CD4-positive, alpha-beta T cell treated with Interleukin-4 for 4 hours (primary cell): ENCODE measurements at places on chromosomes 3 and 15.

GRCh38 chr3:137024348-137024747 is 66.6 kb downstream of the IL20RB start:
- no peak for DNase-seq

GRCh38 chr15:77400258-77400657 is 19.6 kb downstream of the PEAK1 start:
- no peak for DNase-seq

- DNase-seq: no peak
These were observed 8.3 kb downstream of the ARL13B start for GRCh38 chr3:93988283-93988682.

DNA sequence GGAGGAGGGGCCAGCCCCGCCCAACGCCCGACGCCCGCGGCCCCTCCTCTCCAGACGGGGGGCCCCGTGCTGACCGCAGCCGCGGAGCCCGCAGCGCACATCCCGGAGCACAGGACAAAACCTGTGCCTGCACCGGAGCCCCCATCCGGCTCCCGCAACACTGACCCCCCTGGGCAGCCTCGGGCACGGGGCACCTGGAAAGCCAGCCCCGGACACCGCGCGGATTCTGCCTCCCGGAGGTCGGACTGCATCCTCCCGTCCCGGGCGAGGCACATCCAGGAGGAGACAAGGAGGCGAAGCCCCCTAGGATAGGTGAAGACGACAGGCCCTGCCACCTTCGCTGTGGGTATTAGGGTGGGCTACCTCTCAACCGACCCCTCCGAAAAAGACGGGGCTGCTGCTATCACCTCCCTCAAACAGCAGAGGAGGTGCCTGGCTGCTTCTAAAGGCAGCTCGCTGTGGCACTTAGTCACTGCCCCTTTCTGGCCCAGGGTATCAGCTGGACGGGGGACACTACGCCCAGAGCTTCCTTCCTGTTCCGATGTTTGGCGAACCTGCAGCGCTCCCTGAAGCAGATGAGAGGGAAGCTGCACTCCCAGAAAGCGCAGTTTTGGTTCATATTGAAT is 10.6 kb downstream of the XXYLT1 start:
- peak; percentile 41 for DNase-seq

DNA sequence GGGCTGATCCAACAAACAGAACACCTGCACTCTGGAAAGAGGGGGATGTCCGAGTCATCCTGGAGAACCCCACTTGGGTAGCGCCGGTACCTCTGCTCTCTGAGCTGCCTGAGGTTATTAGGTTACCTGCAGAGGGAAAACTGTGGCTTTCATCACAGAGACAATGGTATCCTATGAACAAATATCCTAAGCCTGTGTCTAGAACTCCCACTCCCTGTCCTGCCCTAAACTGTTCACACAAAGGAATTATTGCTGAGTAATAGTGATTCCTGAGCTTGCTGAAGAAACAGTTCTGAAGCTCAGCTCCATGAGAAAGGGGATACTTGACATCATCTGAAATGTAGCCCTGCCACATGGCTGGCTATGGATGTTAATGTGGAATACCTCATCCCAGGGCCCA is 31.9 kb upstream of the WNT5A start:
- DNase-seq: no peak

DNA sequence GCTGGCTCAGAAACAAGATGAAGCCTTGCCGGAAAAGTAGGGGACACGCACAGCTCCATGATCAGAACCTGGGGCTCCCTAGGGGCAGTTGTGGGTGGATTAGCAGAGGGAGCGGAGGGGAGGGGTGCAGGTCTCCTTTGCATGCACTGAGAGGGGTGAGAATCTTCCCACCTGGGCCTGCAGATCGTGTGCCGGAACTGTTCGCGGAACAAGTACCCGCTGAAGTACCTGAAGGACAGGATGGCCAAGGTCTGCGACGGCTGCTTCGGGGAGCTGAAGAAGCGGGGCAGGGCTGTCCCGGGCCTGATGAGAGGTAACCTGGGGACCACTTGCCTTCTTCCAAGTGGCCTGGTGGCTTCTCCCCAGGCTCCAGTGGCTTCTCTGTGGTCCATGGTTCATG is 24.5 kb upstream of the NR2C2 start:
- no peak for DNase-seq

GRCh38 chr3:179961703-179962078 is 75.0 kb downstream of the PEX5L start:
- no peak for DNase-seq

DNA sequence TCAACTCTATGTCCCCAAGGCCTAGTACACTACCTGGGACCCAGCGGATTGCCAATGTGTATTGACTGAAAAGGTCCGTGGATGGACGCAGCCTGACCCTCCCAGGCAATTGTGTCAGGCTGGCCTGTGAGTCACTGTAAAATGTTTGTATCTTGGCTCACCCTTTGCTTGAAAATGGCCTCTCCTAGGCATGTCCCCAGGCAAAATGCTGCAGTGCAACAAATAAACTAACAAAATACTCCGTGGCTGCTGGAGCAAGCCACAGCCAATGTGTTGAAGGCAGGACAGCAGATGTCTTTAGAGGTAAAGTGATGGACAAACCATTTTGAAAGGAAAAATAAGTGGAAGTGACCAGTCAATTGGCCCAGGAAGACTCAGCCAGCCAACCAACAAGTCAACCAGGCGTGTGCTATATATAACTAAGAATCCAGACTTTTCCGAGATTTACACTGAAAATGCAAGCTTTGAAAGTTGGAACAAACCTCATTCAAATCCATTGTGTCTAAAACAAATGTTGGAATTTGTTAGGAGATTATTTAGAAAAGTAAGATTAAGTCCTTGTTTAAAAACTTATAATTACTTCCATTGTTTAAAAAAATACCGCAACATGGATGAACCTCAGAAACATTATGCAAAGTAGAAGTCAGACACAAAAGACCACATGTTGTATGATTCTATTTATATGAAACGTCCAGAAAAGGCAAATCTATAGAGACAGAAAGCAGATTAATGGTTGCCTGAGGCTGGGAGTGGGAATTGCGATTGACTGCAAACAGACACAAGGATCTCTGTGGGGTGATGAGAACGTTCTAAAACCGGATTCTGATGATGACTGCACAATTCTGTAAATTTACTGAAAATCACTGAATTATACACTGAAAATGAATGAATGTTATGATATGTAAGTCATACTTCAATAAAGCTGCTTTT is 191.2 kb downstream of the TLE3 start:
- DNase-seq: no peak

GRCh38 chr3:108602249-108602934 is 12.9 kb downstream of the DZIP3 start:
- DNase-seq: peak; percentile 75

DNA sequence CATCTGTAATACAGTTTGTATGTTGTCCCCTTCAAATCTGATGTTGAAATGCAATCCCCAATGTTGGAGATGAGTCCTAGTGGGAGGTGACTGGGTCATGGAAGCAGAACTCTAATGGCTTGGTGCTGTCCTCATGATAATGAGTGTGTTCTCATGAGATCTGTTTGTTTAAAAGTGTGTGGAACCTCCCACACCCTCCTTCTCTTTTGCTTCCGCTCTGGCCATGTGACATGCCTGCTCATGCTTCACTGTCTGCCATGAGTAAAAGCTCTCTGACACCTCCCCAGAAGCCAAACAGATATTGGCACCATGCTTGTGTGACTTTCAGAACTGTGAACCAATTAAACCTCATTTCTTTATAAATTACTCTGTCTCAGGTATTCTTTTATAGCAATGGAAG is 794.0 kb upstream of the CFAP20DC start:
- no peak for DNase-seq

DNA sequence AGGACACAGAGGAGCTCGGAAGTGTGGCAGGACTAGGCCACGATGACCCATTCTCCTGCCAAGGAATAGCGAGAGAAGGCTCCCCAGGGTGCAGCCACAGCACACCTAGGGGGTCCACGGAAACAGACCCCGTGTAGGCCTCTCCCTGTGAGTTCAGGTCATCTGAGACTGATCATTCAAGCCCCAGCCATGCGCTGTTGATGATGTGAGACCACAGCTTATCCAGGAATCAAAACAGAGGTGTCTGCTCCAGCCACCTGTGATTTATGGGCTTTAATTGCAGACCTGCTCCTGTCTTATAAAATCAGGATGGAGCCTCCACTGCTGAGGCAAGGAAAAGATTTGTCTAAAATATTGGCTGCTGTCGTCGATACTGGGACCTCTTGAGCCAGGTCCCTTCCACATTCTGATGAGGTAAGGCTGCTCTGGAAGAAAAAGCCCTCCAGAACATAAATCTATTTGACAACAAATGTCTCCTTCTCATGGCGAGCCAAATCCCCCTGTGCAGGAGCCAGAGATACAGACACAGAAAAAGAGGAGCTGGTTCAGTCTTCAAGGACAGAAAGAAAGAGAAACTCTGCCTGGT is 186.7 kb downstream of the TJP1 start:
- no peak for DNase-seq

- no peak for DNase-seq
These were observed 7.3 kb downstream of the MYO5C start for GRCh38 chr15:52288051-52288942.

GRCh38 chr15:73914145-73914544 is 12.1 kb upstream of the LOXL1 start:
- no peak for DNase-seq

DNA sequence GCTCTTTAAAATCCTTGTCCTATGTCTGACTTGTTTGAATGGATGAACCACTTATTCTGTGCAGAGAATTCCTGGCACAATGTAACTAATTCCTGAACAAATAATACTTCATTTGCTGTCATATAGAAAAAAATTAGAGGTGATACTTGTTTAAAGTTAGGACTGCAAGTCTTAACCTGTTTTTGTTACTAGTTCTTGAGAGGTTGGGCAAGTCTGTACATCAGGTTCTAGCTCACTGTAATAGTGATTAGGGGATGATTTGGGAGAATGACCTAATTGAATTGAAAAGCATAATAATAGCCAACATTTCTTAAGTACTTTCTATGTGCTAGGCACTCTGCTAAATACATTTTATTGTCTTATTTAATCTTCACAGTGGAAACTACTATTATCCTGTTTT is 49.3 kb downstream of the GMPS start:
- DNase-seq: no peak

DNA sequence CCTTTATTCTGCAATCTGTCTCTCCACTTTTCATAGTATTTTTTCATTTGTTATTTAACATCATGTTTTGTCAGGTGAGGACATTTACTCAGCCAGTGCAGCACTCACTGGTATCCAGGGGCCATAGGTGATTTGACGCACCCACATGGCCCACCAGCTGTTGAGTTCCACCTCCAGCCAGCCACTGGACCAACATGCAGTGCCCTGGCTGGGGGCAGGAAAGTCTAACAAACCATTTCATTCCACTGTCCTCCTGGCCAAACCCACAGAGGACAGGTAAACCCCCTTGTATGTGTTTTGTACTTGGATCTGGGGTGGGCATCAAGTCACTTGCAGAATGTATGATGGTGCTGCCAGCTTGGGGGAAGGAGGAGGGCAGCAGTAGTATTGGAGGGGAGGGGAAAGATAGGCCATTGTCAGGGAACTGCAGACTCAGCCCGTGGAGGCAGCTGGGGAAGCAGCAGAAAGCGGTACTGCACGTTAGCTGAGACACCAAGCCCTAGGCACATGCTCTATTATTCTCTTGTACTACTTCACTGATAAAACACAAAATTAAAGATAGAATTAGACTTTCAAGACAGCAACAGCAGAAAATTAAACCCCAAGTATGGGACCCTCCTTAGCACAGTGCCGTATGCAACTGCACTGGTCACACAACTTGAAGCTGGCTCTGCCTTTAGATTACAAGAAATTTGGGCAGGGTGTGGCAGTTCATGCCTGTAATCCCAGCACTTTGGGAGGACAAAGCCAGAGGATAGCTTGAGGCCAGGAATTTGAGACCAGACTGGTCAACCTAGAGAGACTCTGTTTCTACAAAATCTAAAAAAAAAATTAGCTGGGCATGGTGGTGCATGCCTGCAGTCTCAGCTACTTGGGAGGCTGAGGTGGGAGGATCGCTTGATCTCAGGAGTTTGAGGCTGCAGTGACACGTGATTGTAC is 15.4 kb upstream of the RPL24 start:
- no peak for DNase-seq

DNA sequence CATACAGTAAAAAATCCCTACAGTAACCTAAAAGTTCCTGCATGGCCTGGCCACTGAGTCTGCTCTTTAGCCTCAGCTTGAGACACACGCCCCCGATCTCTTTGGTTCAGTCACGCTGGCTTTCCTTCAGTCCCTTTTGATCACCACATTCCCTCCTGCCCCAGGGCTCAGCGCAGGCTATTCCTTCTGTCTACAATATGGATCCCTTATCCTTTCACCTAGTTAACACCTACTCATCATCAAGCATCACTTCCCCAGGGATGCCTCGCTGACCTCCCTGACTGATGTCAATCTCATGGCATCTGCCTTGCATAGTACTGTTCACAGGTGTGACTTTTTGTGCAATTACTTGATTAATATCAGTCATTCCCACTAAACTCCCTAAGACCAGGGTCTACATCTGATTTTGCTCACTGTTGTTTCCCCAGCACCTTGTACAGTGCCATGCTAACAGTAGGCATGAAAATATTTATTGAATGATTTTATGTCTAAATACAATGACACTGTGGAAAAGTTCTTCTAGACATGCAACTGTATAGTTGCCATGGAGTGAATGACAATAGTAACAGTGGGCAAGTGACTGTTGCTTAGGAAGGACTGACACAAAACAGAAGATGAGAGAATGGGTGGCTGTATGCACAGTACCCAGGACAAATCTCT is at the start of gene SNTN:
SNTN (plus strand) TSS at position 610 of the 660 bp plus-strand sequence; CDS start at position 623, 13 bp downstream.
- DNase-seq: no peak

DNA sequence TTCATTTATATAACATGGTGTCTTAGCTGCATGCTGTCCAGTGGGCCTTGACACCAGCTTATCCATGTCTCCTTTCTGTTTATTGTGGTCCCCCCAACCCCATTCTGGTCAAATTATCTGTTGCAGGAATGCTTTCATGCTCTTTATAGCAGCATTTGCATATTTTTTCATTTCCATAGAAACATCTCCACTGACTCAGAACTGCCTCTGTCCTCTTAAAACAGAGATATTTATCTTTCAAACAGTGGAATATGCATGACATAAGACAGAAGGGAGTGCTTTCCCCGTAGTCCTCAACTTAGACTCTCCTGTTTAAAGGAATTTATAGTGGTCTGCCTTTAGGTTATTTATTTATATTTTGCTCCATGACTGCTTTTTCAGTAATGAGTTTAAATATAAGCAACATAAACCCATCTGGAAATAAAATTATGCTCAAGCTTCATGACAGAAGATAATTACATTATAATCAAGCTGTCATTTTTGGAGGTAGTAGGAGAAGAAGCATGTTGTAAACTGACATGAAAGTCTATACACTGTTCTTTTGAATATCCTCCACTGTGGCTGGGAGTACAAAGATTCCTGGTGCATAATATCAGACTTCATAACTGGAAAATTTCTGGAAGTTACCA is 179.5 kb upstream of the CD96 start:
- no peak for DNase-seq

DNA sequence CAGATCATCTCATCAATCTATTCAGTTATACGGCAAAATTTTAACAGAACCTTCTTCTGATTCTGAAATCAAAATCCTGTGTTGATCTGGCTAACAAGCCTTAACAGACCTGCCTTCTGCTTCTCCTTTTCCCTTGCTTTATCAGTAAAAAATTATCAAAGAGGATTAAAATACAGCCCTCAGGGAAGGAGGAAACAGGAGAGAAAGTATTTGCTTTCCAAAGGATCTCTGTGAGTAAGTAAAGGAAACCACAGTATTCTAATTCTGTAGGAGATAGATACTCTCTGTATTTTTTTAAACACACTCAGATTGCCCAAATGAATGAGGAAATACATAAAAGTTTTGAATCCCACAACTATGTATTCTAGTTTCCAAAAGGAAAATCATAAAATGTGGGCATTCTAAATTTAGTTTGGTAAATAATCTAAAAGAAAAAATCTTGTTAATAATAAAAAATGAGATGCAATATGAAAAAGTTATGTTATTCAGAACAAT is 221.8 kb downstream of the ZIC1 start:
- DNase-seq: no peak
